Stimulated activated CD8-positive, alpha-beta memory T cell treated with anti-CD3 and anti-CD28 coated beads, Interleukin-4, amount 100 ng/mL, for 4 hours (primary cell): ENCODE measurements at places on chromosomes 7 and 10.

GRCh38 chr10:113322843-113323242 lies 230.0 kb upstream of the HABP2 start:
- no peak for DNase-seq

GRCh38 chr7:121428855-121429489 lies 32.9 kb upstream of the FAM3C start:
- DNase-seq, result no peak

DNA sequence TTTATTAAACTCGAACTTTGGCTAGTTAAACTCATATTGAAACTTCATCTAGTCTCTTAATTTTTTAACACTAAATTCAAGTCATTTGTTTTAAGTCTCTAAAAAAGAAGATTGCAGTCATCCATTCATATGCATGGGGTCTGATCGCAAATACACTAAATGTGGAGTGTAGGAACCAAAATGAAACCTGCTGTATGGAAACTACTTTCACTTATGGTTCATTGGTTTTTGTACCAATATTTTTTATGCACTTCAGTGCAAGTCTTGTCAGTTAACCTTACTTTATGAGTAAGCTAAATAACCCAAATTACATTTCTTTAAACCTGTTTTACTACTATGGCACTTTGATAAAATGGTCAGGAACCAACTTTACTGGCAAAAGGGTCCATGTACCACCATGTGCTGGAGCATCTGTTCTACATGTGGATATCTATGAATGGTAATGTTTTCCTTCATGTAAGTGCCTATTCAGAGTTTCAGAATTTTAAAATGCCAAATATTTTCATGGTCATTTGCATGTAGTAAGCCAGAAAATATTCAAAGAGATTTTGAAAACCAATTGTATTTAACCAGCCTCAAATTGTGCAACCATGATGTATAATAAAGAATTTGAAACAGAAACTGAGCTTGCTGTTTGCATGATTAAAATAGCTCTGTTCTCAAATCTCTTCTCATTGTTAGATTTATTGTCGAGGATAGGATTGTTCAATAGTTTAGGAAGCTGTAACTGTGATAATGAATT lies 7.6 kb upstream of the SUPV3L1 start:
- no peak for DNase-seq

DNA sequence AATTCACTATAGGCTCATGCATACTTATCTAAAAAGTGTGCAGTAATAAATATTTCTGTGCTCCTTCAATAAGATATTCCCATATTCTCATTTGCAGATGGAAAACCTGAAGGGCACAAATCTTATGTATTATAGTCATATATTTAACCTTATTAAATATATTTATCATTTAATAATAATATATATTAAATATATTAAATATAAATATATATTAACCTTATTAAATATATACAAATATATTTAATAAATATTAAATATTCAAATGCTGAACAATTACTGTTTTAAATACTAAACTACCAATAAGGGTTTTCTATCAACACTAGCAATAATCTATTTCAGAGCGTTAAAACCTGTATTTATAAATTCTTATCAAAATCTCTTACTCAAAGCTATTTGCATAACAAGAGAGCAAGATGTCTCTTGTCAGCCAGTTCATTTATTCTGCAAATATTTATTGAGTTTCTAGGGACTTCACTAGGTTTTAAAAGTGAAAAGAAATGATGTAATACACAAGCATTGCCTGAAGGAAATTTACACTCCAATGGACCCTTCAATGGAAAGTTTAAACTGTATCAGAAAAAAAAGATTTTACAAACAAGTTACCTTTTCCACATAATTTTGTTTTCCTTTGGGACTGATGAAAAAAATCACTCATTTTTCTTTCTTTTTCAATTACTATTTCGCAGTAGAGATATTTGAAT lies 159.2 kb downstream of the AGMO start:
- no peak for DNase-seq

- DNase-seq, result no peak
Measured at GRCh38 chr7:41762641-41763040, 59.8 kb upstream of the INHBA start.
